Activated naive CD8-positive, alpha-beta T cell treated with anti-CD3 and anti-CD28 coated beads for 36 hours (primary cell): ENCODE measurements at places on chromosomes 3 and 15. TPM values are rescaled to one million over a fixed set of nuclear protein-coding genes. Genes with fewer than 3 reads are reported as not detected.
A peak's percentile ranks its signal among the peaks of the same experiment; 100 is the strongest.

- no peaks in the 10 kb centered on the region for H3K4me1 ChIP-seq
- H3K4me3 ChIP-seq = no peak overlapping the region
- no peak for DNase-seq
- peaks cover 14% of the 10 kb centered on the region for H3K27me3 ChIP-seq
- no peak overlapping the region for H3K27ac ChIP-seq
These were observed 31.3 kb downstream of the SUSD5 start for GRCh38 chr3:33187368-33187634.

DNA sequence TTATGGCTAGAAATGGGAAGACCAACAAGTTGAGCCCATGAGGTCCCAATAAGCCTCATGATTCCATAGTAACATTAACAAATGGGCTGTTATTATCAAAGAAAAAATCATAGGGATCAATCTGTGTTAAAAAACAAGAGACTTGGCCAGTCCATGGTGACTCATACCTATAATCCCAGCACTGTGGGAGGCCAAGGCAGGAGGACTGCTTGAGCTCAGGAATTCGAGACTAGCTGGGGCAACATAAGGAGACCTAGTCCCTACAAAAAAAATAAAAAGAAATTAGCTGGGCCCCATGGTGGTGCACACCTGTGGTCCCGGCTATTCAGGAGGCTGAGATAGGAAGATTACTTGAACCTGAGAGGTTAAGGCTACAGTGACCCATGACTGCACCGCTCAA lies 124.8 kb downstream of the DMXL2 start:
- H3K27me3 ChIP-seq = no peaks in the 10 kb centered on the region
- DNase-seq = no peak
- no peak overlapping the region for H3K4me3 ChIP-seq
- H3K4me1 ChIP-seq = peaks cover 2% of the 10 kb centered on the region
- no peak overlapping the region for H3K27ac ChIP-seq

DNA sequence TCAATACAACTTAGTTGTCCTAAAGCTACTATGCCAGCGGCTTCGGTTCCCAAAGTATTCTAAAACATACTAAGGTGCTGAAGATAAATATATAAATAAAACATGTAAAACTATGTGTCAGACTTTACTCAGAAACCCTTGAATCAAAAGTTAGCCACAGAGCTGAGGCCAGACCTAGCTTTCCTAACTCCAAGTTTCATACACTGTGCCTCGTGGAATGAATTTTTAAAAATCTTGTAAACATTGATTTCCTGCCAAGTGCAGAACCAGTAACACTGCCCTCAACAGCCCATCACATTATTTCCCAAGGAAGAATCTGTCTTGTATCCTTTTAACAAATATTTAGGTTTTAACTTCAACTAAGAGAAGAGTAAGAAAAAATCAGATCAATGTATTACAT lies 36.4 kb downstream of the TAMM41 start:
- H3K27me3 ChIP-seq = no peaks in the 10 kb centered on the region
- no peak overlapping the region for H3K27ac ChIP-seq
- H3K4me1 ChIP-seq = peaks cover 3% of the 10 kb centered on the region
- DNase-seq = no peak
- H3K4me3 ChIP-seq = no peak overlapping the region

DNA sequence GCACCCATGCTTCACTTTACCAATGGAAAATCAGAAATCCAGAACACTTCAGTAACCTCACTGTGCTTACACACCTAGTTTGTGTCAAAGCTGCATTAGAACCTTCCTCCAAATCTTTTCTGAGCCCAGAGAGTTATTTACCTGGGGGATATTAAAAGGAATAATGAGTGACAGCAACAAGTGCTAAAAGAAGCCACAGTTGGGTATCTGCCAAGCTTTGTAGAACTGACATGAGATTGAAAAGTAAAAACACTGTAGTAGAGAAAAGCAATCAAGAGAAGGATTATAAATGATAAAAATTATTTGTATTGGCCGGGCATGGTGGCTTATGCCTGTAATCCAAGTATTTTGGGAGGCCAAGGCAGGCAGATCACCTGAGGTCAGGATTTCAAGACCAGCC lies 8.8 kb upstream of the TBC1D23 start:
- no peaks in the 10 kb centered on the region for H3K27me3 ChIP-seq
- peaks cover 5% of the 10 kb centered on the region for H3K4me1 ChIP-seq
- no peak overlapping the region for H3K4me3 ChIP-seq
- no peak for DNase-seq

Gene KIF7
- total RNA-seq = 3.4 TPM

Gene ZNF860
- 0.34 TPM for total RNA-seq

- H3K36me3 ChIP-seq = no peaks in the 10 kb centered on the region
- no peak overlapping the region for H3K27ac ChIP-seq
- H3K4me1 ChIP-seq = peaks cover 6% of the 10 kb centered on the region
- no peak for DNase-seq
- H3K4me3 ChIP-seq = no peak overlapping the region
- H3K27me3 ChIP-seq = no peaks in the 10 kb centered on the region
These were observed 177.0 kb upstream of the TBL1XR1 start for GRCh38 chr3:177374323-177374722.

GRCh38 chr15:44537735-44538240 lies 841 bp downstream of the EIF3J start:
- peak overlapping the region; percentile 97 for H3K27ac ChIP-seq
- peak overlapping the region; percentile 88 for H3K4me3 ChIP-seq
- peaks cover 46% of the 10 kb centered on the region for H3K4me1 ChIP-seq
- peaks cover 57% of the 10 kb centered on the region for H3K36me3 ChIP-seq

GRCh38 chr15:79451361-79451999 lies 19.3 kb downstream of the MINAR1 start:
- H3K27me3 ChIP-seq = peaks cover 8% of the 10 kb centered on the region
- H3K27ac ChIP-seq = no peak overlapping the region
- no peaks in the 10 kb centered on the region for H3K4me1 ChIP-seq
- no peak overlapping the region for H3K4me3 ChIP-seq

DNA sequence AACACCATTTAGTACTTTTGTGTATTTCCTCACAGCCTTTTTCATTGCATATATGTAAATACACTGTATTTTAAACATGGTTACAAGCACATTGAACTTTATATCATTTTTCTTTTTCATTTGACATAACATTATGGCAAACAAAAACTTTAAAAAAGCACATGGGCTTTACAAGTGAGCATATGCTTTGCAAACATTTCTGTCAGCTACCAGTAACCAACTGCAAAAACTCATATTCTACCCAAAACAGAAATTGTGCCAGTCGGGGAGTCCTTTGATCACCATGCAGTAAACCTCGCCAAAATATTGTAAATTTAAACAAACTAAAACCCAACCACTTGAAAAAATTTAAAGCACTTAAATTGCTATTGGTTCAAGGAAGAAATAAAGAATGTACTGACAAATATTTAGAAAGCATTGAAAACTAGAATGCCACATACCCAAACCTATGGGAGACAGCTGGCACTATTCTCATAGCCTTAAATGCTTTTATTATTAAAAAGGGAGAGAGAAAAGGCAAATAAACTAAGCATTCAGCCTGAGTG lies 24.4 kb downstream of the ZNF710 start:
- H3K4me3 ChIP-seq = no peak overlapping the region
- H3K4me1 ChIP-seq = peaks cover 12% of the 10 kb centered on the region
- H3K27me3 ChIP-seq = no peaks in the 10 kb centered on the region
- DNase-seq = no peak

Gene NTRK3
- not detected for total RNA-seq

- no peak overlapping the region for H3K27ac ChIP-seq
- no peaks in the 10 kb centered on the region for H3K4me1 ChIP-seq
- no peak overlapping the region for H3K4me3 ChIP-seq
- no peaks in the 10 kb centered on the region for H3K27me3 ChIP-seq
These were observed 15.2 kb downstream of the CA12 start for GRCh38 chr15:63366451-63366850.

DNA sequence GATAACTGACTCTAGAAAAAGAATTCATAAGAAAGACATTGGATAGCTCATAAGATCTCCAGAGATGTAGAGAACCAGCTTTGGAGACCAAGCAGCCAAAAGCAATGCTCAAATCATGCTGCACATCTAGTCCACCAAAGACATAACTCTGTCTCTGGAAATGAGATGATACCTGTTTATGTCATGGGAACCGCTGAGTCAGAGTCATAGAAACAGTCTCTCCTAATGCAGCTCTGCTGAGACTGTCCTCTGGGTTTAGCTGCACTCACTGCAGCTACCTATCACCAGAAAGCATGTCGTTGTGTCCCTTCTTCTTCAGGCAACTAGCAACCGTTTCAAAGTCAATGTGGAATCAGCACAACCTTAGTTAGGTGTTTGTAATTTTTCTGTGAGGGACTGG lies 218.5 kb upstream of the ROBO1 start:
- no peak for DNase-seq
- H3K4me1 ChIP-seq = no peaks in the 10 kb centered on the region
- no peak overlapping the region for H3K27ac ChIP-seq
- H3K4me3 ChIP-seq = no peak overlapping the region
- no peaks in the 10 kb centered on the region for H3K36me3 ChIP-seq
- H3K27me3 ChIP-seq = no peaks in the 10 kb centered on the region

- no peaks in the 10 kb centered on the region for H3K36me3 ChIP-seq
- H3K27ac ChIP-seq = no peak overlapping the region
- H3K27me3 ChIP-seq = peaks cover 13% of the 10 kb centered on the region
- H3K4me3 ChIP-seq = no peak overlapping the region
- no peak for DNase-seq
These were observed 160.9 kb downstream of the DCLK3 start for GRCh38 chr3:36603423-36603822.

GRCh38 chr3:10354361-10355015 lies 33.6 kb upstream of the SEC13 start:
- H3K4me3 ChIP-seq = no peak overlapping the region
- no peak for DNase-seq
- H3K36me3 ChIP-seq = no peaks in the 10 kb centered on the region
- H3K4me1 ChIP-seq = no peaks in the 10 kb centered on the region
- H3K27me3 ChIP-seq = peaks cover 10% of the 10 kb centered on the region
- H3K27ac ChIP-seq = no peak overlapping the region

DNA sequence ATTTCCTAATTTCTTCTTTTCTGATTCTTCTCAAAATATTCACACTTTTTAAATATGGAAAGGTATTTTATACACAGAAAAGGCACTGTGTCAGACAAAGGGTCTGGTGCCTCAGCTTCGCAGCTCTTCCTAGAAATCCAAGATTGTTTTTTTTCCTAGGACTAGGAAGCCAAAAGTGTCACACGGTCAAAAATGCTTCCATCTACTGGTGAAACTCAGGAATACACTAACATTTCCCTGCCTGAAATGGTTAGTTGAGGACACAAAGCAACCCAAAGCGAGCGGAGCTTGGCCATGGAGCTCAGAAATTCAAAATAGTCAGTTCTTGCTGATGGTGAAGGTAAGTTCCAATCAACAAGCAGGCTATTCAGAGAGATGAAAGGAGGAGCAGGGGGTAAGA lies 426.5 kb upstream of the RASGRP1 start:
- no peak for DNase-seq
- no peak overlapping the region for H3K27ac ChIP-seq
- H3K27me3 ChIP-seq = peaks cover 13% of the 10 kb centered on the region
- no peaks in the 10 kb centered on the region for H3K4me1 ChIP-seq
- no peaks in the 10 kb centered on the region for H3K36me3 ChIP-seq

Gene LRTM1
- not detected for total RNA-seq
